Pancreas (tissue), 10 donors: ENCODE measurements at places on chromosomes 16 and 17. TPM values are rescaled to one million over a fixed set of nuclear protein-coding genes. Genes with fewer than 3 reads are reported as not detected.

- DNase-seq: no peak
These were observed 1795.9 kb downstream of the TP53TG3F start for GRCh38 chr16:35255186-35255803.

- DNase-seq: no peak
These were observed at the start of gene EFNB3 for GRCh38 chr17:7704601-7705268. Gene EFNB3, plus strand, starts transcription at chr17:7705202. Its CDS starts 397 bp downstream, at chr17:7705599.

DNA sequence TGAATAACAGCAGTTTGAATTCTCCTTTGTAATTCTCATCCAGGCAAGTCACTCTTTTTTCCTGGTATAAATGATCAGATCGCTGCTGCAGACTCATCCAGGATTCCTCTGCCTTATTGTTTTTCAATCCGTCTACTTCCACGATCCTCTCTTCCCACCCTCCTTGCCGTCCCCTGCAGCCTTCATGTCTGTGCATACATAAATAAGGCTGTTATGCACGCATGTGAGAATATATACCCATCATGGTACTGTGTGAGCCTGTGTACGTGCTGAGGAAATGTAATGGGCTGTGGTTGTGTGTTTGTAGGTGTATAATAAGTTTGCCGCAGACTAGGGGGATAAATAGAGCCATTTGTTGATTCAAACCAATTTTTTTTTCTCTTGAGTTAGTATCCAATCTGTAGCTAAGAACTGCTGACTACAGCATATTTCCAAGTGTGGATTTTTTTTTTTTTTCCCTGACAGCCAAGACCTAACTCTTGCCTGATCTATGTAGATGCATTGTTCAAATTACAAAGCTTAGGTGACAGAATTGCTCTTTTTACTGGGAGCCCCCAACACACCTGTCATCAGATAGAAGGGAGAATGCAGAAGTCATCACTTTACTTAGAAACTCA, 62.2 kb downstream of the RBFOX1 start:
- DNase-seq: no peak

Gene RASL10B
- 3.2 TPM for total RNA-seq

Gene SMIM36
- total RNA-seq: not detected
